Keratinocyte (primary cell): ENCODE measurements at places on chromosomes 1 and 21.

DNA sequence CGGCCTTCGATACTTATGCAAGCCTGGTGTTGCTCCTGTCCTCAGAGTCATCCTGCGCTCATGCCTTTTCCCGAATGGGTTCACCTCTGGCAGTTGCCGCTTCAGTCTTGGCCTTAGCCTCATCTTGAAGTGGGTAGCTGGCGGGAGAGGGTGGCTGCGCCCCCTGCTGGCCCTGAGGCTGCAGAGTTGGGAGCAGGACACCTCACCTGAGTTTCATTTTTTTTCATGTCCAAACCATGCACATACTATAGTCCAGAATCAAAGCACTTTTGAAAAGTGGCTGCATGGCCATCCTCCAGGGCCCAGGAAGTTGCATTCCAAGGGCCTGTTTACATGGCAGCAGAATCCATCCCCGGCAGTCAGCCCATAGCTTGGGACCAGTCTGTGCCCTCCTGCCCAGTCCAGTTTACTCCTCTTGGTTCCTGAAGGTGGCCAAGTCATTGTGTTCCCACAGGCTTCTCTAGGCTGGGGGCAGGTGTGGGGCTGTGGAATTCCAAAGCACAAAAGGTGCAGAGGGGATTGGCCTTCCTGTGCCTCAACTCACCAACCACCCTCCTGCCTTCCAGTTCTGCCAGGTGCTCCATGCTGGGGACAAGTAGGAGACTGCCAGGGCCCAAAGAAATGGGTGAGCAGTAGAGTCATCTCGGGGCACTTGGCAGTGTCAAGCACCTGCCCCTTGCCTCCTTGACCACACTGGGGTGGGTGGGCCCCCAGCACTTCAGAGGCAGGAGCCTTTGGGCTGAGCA lies 44.0 kb downstream of the YARS1 start:
- H3K27ac ChIP-seq, result peak overlapping the region; percentile 3
- DNase-seq, result no peak
- no peak overlapping the region for H3K4me3 ChIP-seq

DNA sequence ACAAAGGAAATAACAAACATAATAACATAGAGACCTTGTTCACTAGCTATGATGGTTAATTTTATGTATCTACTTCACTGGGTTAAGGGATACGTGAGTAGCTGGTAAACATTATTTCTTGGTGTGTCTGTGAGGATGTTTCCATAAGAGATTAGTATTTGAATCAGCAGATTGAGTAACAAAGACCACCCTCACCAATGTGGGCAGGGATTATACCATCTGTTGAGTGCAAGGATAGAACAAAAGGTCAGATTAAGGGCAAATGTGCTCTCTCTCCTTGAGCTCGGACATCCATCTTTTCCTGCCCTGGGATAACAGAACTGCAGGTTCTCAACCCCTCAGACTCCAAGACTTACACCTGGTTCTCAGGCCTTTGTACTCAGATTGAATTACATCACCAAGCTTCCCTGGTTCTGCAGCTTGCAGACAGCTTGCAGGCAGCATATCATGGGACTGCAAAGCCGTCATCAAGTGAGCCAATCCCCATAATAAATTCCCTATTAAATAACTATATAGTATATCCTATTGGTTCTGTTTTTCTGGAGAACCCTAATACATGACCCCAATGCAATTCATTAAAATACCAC lies 9.2 kb downstream of the SPATA6 start:
- no peak overlapping the region for H3K27ac ChIP-seq
- no peaks in the 10 kb centered on the region for H3K4me1 ChIP-seq
- H3K27me3 ChIP-seq, result no peaks in the 10 kb centered on the region
- H3K36me3 ChIP-seq, result no peaks in the 10 kb centered on the region

GRCh38 chr1:94552071-94552586 lies 10.6 kb upstream of the F3 start:
- no peaks in the 10 kb centered on the region for H3K27me3 ChIP-seq
- no peak for DNase-seq
- peak overlapping the region; percentile 65 for H3K27ac ChIP-seq
- H3K4me1 ChIP-seq, result peaks cover 58% of the 10 kb centered on the region
- no peaks in the 10 kb centered on the region for H3K36me3 ChIP-seq

DNA sequence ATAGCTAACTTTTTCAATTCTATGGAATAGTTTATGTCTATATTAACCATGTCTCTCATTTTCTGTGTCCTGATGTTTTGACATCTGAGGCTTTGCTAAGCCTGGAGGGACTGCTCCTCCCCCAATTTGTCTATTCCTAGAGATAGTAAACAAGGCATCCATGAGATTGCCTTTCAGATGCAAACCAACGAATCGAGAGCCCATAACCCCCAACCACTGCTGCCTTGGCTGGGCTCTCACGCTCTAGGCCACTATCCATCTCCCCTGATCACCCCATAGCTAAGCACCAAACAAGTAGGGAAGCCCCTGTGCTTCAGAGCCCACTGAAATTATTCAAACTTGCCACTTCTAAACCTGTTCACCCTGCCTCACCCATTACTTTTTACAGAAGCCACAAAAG lies 437.7 kb downstream of the SETD4 start:
- no peaks in the 10 kb centered on the region for H3K36me3 ChIP-seq
- peaks cover 12% of the 10 kb centered on the region for H3K4me1 ChIP-seq
- H3K27me3 ChIP-seq, result no peaks in the 10 kb centered on the region
- DNase-seq, result no peak
- no peak overlapping the region for H3K27ac ChIP-seq

DNA sequence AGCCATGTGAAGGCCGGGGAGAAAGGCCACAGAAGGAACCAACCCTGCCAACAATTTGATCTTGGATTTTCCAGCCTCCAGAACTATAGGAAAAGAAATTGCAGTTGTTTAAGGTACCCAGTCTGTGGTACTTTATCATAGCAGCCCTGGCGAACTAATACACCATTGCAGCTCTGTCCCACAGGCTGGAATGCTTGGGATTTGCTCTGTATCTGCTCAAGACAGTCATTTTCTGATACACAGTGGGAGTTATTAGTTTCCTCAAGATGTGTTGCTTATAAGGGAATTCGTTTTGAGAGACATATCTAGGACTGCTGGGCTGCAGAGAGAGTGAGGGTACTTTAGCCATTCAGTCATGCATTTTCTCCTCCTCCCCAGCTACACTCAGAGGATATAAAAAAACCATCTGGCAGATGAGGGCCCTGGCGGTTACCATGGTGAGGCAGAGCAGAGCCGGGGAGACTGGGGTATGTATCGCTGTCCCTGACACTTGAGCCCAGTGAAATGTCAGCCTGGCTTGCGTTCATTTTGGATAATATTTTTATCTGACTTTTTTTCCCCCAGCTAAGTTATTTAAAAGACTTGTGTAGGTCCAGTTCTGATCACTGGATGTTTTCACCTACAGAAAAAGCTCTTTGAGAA lies 104.6 kb downstream of the DIRAS3 start:
- no peaks in the 10 kb centered on the region for H3K4me1 ChIP-seq
- DNase-seq, result no peak
- no peak overlapping the region for H3K27ac ChIP-seq
- no peaks in the 10 kb centered on the region for H3K27me3 ChIP-seq
- H3K4me3 ChIP-seq, result no peak overlapping the region

DNA sequence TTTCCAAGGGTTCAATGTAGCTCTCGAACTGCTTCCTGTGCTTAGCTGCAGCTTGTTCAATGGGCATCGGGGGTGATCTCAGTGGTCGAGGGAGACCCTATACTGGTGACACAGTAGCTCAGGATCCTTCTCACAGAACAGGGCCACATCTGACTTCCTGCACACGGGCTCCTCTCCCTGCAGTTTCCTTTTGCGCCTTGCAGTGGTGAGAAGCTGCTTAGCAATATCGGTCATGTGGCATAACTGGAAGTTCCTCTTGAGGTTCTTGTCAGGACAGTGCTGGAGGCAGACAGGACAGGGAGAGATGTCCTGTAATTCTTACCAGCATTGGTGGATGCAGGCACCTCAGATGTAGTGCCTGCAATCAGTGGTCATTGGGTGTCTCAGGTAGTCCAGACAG lies 140.5 kb upstream of the MAP1LC3C start:
- no peaks in the 10 kb centered on the region for H3K4me1 ChIP-seq
- H3K27me3 ChIP-seq, result no peaks in the 10 kb centered on the region
- DNase-seq, result no peak

GRCh38 chr21:15295875-15296274 lies 231.1 kb upstream of the NRIP1 start:
- peaks cover 39% of the 10 kb centered on the region for H3K4me1 ChIP-seq
- H3K36me3 ChIP-seq, result no peaks in the 10 kb centered on the region
- H3K4me3 ChIP-seq, result no peak overlapping the region
- H3K27ac ChIP-seq, result no peak overlapping the region
- no peak for DNase-seq

DNA sequence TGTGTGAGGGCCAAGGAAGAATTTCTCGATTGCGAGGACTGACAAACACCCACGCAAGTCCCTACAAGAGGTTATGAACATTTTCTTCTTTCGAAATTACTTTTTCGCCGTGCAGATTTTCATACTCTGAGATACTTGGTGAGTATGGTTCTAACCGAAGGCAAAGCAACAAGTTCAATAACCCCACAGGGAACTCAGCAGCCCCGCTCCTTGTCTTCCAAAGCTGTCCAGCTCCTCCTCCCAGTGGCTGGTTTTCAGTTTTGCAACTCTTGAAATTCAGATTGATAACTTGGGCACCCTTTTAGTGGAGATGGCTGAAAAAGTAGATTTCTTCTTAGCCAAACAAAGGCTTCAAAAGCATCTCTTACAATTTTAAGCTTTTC lies 154.4 kb downstream of the SETD4 start:
- H3K27ac ChIP-seq, result no peak overlapping the region
- H3K36me3 ChIP-seq, result no peaks in the 10 kb centered on the region
- no peak for DNase-seq
- H3K4me1 ChIP-seq, result no peaks in the 10 kb centered on the region
- no peak overlapping the region for H3K4me3 ChIP-seq
- H3K27me3 ChIP-seq, result peaks cover 5% of the 10 kb centered on the region

GRCh38 chr1:243693800-243694199 lies 156.2 kb downstream of the AKT3 start:
- H3K27ac ChIP-seq, result no peak overlapping the region
- no peak overlapping the region for H3K4me3 ChIP-seq
- H3K36me3 ChIP-seq, result no peaks in the 10 kb centered on the region
- no peaks in the 10 kb centered on the region for H3K27me3 ChIP-seq
- no peak for DNase-seq
